ENCODE measurements at places on chromosomes 2 and 18.
A peak's percentile ranks its signal among the peaks of the same experiment; 100 is the strongest.

GRCh38 chr2:84083984-84084383 lies 375.1 kb downstream of the SUCLG1 start:
- DNase-seq: no peak

- DNase-seq: peak; percentile 14
Observed at GRCh38 chr2:207385903-207386302, 143.9 kb upstream of the CREB1 start.

DNA sequence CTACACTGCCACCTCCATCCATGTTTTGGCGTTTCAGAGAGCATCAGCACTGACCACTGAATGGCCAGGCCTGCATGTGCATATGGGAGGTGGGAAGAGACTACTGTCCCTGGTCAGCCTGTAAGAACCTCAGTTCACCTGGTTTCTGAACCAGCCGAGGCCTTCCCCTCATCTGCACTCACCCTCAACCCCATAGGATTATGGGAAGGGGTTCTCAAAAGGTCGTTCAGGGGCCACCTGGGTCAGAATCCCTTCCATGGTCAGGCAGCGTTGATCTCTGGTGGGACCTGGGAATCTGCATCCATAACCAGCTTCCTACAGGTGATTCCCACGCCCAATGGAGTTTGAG lies 36.7 kb downstream of the TET3 start:
- no peak for DNase-seq

GRCh38 chr2:190207930-190208329 lies 111.7 kb downstream of the HIBCH start:
- no peak for DNase-seq

- DNase-seq: no peak
Observed at GRCh38 chr2:86284401-86284841, 53.0 kb downstream of the REEP1 start.

DNA sequence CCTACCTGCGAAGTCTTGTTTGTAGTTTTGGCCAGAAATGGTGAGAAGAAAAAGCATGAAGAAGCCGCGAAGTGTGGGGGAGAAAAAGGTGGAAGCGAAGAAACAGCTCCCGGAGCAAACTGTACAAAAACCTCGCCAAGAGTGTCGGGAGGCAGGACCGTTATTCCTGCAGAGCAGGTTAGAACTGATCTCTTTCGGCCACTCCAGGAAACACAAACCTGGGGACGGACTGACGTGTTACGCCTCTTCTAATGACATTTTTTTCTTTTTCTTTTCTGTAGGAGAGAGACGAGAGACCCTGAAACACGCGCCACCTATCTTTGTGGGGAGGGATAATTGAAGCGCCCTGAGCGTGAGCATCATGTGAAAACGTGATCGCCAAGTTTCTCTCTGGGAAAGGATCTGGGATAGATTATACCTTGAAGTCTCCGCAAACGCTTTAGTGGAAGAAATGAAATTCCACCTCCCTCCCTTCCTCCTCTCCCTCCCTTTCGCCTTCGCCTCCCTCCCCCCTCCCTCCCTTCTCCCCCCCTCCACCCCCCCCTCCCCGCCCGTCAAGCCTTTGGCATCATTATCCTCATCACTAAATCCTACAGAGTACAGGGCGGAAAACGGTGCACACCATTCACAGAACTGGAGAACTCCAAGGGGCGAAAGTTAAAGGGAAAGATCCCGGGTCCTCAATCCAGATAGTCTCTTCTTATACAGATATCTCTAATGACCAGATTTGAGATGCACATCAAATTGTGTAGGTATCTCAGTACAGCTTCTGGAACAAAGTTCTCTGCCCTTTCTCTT lies at the start of gene ZEB2:
Gene ZEB2 (minus strand): TSS at position 186 of the 798 bp plus-strand sequence. CDS start 2,769 bp downstream, outside the sequence.
- no peak for DNase-seq

DNA sequence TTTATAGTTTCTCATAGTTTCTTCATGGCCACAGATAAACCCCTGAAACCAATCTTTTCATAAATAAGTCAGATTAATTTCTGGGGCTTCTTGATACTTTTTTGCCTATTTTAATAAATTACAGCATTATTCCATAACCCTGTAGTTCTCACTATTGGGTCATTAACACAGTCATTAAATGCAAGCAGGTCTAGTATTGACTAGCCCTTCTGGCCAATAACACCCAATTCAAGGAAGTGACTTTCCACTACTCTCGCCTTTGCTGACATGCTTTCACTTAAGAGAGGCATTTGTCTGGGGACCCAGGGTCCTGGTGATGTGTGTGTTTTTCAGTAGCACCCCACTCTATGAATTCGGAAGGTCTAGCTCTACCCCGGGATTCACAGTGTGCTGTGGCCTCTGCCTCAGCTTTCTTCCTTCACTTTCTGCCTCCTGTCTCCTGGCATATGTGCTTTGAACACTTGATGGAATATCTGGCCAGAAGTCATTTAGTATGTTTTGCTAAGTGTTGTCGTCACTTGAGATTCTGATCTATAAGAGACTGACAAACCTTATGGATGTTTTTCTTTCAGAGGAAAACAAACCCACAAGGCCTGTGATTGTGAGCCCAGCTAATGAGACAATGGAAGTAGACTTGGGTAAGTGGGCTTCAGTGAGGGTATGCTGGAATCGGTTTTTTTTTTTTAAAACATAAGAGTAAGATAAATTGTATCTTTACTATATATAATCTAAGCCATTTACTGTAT lies 18.6 kb upstream of the IL1RL2 start:
- no peak for DNase-seq

DNA sequence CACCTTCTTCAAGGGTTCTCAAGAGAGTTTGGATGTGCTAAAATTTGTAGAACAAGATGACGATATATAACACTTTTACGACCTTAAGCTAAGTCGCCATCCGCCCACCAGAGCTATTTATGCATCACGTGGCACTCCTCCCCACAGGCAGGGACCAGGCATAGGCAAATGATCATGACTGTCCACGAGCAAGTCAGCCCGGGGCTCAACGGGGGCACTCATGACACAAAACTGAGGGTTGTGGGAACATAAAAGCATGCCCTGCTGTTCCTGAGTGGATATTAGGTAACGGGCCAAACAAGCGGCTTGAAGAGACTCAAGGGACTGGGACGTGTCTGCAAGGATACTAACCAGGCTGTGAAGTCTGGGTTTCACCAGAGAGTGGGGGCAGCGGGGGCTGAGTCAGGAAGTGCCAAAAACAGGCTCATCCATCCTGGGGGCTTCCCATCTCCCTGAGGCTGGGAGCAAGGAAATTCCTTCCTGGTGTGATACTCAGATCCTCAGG lies 58.1 kb downstream of the FAM178B start:
- no peak for DNase-seq

GRCh38 chr18:78407466-78407844 lies 572.2 kb upstream of the SALL3 start:
- no peak for DNase-seq

- DNase-seq: no peak
Observed at GRCh38 chr2:883803-884748, 66.6 kb upstream of the SNTG2 start.

DNA sequence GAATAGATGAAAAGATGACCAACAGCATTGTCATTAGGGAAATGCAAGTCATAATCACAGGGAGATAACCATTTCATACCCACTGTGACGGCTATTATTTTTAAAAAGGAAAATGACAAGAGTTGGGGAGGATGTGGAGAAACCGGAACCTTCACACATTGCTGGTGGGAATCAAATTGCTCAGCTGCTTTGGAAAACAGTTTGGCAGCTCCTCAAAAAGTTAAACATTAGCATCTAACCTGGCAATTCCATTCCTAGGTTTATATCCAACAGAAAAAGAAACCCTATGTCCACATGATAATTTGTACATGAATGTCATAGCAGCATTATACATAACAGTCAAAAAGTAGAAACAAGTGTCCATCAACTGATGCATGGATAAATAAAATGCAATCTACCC lies 58.2 kb downstream of the KCNG3 start:
- DNase-seq: no peak

- DNase-seq: peak; percentile 58
Observed at GRCh38 chr2:164841719-164842623, at the start of gene COBLL1. Gene COBLL1, minus strand, starts transcription at chr2:164841823. Its CDS starts 627 bp downstream, at chr2:164841196.

DNA sequence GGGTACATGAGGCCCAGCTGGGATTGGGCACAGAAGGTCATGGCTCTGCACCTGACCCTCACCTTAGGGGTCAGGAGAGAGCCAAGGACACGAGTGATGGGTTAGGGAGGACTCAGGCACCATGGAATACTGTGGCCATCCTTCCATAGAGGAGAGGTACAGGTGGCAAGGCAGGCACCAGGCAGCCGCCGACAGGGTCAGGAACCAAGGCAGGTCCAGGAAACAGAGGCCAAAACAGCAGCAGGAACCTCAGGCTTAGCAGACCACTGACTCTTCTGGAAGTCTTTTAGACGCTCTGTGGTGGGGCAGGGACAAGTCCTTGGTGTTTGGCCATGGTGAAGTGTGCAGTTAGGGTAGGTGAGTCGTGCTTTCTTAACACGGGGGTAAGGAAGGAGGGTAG lies 128.0 kb downstream of the NEDD4L start:
- DNase-seq: no peak

GRCh38 chr18:78659057-78659456 lies 320.6 kb upstream of the SALL3 start:
- DNase-seq: no peak

- no peak for DNase-seq
Observed at GRCh38 chr2:45433363-45433762, 177.7 kb downstream of the SRBD1 start.

DNA sequence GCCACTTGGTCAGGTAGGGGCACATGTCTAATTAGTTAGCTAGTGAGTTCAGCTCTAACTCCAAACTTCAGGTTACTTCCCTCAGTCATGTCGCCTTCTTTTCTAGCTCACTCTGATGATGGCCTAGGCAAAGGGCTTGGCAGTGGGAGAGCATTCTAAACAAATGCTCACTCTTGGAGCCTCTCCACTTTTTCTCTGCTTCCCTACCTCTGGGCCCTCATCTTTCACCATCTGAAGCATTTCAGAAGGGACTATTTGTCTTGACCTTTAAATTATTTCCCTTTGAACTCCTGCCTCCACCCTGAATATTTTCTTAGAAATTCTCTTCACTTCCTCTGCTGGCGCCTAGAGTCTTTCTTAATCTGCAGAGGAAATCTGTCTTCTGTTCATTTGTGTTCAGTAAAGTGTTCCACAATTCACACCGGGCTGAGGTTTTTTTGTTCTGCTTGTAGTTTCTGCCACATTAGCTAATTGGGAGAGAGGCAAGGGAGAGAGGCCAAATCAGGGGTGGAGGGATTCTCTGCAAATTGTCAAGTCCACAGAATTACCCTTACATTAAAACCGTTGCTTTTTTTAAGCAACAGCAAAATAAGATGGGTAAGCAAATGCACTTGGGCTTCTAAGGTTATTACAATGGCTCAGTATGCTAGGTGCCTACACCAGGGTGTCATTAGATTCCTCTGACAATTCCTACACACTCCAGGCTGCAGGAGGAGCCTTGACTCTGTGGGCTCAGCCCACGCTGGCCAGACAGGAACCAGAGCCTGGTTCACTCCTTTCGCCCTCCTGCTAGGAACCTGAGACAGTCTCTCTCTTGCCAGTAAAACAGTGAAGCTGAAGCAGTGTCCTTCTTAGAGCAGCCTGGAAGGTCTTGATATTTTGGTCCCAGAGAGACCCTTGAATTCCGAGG lies 5.5 kb downstream of the MSGN1 start:
- DNase-seq: no peak

GRCh38 chr18:78978349-78979055 lies 1.1 kb upstream of the SALL3 start:
- no peak for DNase-seq

- DNase-seq: no peak
Observed at GRCh38 chr2:161237392-161238264, 70.6 kb upstream of the PSMD14 start.

GRCh38 chr2:230990131-230990898 lies 5.6 kb upstream of the SPATA3 start:
- DNase-seq: no peak

DNA sequence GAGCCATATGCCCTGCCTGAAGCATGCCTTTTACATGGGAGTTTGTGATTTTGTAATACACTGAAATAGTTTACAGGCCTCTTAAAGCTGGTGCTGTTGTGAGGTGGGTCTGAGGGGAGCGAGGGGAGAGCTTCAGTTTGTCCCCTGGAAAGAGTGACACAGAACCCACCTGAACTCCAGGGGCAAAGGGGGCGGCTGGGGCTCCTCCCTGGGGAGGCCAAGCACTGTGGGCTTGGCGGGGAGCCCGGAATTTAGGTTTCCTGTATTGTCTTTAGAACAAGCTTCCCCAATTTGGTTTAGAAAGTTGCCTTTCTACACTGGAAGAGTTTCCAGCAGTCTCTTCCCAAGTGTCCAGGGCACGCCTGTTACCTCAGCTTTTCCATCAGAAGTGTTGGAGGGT lies 75.7 kb downstream of the VAPA start:
- no peak for DNase-seq

DNA sequence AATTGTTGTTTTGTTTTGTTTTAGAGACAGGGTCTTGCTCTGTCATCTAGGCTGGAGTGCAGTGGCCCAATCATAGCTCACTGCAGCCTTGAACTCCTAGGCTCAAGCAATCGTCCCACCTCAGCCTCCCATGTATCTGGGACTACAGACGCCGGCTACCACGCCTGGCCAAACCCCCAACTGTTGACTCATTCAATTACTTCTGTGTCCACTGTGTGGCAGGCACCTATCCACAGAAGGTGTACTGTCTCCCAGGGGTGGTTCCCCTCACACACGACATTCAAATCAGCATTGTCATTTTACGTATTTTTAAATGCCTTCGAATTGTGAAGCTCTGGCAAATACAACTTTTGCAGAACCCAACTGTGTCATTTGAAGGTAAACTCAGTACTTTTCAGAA lies 188.0 kb upstream of the REV1 start:
- DNase-seq: no peak

DNA sequence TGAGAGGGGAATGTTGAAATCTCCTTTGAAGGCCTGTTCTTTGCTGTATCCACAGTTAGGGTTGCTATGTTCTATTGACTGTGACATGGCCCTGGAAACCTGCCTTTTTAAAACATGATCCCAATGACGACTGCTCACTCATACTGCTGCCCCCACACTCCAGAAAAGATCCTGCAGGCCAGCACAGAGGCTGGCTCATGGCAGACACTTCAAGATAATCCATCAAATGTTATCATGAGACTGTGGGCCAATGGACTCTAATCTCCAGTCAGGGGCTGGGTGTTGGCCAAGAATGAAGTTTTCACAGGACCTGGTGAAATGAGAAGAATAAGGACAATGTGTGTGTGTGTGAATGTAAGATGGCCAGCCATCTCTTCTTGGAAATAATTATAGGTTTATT lies 59.0 kb upstream of the THOC1 start:
- no peak for DNase-seq
